Stimulated activated CD4-positive, alpha-beta T cell treated with anti-CD3 and anti-CD28 coated beads, Interleukin-4, amount 100 ng/mL, for 24 hours (primary cell): ENCODE measurements at places on chromosomes 6 and 20.

- no peak for DNase-seq
Observed at GRCh38 chr20:44309763-44310663, 989 bp downstream of the FITM2 start.

DNA sequence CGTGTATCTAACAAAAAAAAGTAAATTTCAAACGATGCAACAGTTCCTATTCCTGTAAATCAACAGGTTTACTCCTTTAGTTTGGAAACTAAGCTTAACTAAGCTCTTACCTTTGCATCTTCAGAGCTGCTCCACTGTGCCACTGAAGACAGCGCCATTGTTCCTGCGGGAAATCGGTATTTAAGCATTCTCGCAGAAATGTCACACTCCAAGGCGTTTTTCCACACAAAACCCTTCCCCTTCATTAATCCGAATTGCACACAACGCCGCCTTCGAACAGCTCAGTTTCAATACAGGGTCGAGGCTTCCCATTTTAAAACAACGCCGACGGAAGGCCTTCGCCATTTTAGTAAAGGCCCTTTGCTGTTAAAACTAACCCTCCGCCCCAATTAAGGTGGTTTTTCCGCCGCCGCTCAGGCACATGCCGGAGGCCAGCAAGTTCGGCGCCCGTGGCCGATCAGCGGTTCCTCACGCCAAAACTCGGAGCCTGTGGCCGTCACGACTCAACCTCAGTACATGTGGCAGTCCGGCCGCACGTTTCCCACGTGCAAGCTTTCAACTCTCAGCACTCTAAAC, 35.4 kb upstream of the SYNCRIP start:
- no peak for DNase-seq

GRCh38 chr6:97293198-97293696, 10.2 kb upstream of the MMS22L start:
- DNase-seq: no peak

- DNase-seq: peak; percentile 6
Observed at GRCh38 chr6:894274-894673, 201.3 kb upstream of the EXOC2 start.

DNA sequence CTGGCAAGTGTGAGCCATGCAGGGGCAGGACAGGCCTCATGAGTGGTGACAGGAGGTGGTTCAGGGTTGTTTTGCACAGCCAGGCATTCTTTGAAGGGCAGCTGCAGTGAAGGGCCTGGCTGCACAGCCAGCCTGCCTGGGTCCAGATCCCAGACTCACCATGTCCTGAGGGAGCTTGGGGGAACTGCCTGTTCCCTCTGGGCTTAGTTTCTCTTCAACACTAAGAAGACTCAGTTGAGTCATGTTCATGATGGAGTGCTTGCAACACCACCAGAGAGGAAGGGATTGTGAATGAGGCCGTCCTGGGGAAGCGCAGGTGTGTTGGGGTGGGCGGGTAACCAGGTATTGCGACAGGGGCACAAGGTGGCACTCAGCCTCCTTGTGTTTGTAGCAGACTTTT, 102.4 kb downstream of the CDH26 start:
- DNase-seq: no peak
